ENCODE measurements at places on chromosomes 2 and 18.

GRCh38 chr2:162678551-162678950, 160.0 kb downstream of the KCNH7 start:
- no peak for DNase-seq

- no peak for DNase-seq
Measured at GRCh38 chr2:1936427-1936980, 192.2 kb upstream of the PXDN start.

DNA sequence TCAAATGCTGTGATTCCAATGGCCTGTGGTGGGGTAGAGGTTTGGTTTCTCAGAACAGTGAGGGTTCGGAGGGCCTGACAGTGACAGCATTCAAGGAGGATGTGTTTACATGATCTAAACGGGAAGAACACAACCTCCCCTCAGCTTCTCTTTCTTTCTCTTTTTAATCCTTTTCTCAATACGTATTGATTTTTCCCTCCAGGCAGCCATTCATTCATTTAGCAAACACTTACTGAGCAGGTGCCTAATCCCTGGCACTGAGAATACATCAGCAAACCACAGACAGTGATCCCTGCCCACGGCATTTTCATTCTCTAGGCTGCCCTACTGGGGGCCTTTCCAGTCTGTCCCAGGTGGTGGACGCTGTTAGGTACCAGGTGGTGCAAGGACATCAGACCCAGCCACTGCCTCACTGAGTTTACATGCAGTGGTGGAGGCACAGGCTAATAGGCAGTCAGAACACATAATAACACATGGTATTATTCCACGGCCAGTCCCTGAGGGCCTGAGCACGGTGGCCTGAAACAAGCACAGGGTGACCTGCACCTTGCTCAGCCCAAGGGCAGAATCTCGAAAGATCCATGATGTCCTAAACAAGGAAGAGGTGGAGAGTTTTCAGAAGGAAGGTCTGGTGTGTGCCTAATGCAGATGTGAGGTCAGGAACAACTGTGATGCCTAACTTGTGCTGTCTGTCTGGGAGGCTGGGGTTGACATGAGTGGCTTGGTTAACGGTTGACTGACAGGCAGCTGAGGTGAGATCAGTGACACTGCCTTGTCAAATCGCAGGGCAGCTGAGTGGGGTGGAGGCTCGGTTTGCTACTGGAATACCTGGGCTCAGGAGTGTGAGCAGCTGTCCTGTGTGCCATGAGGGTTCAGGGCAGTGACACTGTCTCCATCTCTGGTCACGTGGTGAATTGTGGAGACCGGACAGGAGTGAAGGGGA, 785.5 kb upstream of the HS6ST1 start:
- no peak for DNase-seq

DNA sequence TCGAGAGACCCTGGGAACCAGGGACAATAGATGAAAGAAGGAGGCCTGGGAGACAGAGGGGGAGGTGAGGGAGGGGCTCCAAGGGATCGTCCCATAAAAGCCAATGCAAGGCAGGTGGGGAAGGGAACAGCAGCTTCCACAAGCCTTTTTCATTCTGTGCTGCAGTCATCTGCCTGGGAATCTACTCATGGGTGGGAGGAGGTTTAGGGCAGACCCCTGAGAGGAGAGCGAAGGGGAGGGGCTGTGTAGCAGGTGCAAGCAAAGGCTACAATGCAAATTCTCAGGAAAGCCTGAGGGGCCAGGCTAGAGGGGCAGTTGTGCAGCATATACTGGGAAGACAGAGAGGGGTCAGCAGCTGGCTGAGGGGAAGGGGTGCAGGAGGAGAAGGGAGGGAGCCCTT, 135.4 kb downstream of the SETBP1 start:
- DNase-seq: no peak

DNA sequence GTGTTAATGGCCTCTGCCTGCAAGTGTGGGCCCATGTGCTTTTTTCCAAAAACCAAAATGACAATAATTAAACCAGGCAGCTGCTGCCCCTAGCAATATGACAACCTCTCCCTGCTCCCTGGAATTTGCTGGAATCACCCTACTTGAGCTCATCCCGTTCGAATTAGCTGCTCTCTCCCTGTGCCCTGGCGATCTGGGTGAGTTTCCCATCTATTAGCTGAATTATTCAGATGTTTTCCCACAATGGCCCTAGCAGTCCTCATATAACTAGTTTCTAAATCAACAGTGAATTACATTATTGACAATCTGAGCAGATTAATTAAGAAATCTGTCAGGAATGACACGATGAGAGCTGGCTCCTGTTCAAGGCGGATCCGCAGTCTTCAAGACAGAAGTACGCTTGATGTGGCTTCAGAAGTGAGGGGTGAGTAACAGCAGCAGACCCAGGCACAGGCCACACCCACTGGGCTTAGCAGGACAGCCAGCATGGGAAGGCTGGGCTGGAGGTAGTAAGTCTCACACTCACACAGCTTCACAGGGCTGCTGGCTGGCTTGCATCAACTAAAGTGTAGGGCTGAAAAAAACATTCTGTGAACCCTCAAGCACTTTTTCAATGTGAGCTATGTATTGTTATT, 366.2 kb upstream of the ID2 start:
- no peak for DNase-seq

GRCh38 chr2:199455545-199456382, 2.0 kb downstream of the SATB2 start:
- no peak for DNase-seq

DNA sequence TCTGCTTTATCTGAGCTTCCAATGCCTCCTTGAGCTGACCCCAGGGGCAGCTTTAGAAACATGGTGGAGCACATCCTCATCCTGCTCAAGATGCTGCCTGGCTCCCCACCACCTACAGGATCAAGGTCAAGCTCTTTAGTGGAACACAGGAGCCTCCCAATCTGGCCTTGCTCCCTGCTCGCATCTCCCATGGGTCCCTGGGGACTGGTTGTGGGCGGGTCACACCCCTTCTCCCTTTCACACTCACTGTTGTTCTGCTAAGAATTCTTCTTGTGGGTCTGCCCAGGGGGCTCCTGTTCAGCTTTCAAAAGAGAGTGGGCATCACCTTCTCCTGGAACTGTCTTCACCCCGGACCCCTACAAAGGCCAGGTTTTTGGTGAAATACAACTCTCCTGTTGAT, 8.4 kb upstream of the NT5DC4 start:
- no peak for DNase-seq

DNA sequence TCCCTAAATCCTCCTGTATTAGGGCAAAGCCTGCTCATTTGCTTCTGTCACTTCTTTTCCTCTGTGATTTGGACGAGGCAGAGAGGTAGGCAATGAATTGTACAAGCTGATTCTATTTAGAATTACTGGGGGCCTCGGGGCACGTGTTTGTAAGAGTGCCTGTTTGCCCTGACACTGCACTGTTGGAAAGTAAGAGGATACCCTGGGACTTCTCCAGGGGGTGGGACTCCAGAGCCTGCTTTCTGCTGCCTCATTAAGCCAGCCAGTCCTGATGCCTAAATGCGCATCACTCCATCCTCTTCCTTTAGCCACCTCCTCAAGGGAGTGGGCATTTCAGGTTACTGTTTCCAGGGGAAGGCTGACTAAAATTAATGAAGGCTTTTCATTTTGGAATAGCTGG, 134.3 kb downstream of the TDRD15 start:
- DNase-seq: no peak

DNA sequence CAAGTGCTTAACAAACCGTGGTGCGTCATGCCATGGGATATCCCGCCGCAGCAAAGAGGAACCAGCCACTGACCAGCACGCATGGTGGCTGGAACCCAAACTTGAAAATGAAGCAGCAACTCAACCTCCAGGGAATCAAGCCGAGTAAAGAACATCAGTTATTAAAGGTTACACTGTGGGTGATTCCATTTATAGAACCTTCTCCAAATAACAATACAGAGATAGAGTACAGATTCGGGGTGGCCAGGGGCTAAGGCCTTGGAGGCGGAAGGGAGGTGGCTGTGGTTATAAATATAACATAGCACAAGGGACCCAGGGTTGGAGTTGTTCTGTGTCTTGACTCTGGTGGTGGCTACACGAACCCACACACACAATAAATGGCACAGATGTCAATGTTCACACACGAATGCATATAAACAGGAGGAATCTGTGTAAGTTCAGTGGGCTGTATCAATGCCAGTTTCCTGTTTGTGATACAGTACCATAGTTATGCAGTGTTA, 123.1 kb downstream of the EIPR1 start:
- DNase-seq: no peak

DNA sequence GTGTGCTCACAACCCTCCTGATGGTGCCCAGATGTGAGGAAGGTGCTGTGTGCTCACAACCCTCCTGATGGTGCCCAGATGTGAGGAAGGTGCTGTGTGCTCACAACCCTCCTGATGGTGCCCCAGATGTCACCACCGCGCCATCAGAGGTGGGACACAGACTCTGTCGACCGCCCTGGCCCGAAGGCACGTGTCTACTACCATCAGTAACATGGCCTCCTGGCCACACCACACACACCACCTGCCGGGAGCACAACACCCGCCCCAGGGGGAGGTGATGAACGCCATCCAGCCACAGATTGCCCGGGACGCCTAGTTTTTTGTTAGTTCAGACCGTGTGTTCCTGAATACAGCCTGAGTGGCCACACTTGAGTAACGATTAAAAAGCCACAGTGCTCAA, 24.5 kb downstream of the HDAC4 start:
- DNase-seq: no peak

GRCh38 chr18:66316701-66317100, 287.2 kb downstream of the CDH19 start:
- DNase-seq: no peak

GRCh38 chr2:41723526-41723925, 324.3 kb upstream of the PKDCC start:
- DNase-seq: no peak

DNA sequence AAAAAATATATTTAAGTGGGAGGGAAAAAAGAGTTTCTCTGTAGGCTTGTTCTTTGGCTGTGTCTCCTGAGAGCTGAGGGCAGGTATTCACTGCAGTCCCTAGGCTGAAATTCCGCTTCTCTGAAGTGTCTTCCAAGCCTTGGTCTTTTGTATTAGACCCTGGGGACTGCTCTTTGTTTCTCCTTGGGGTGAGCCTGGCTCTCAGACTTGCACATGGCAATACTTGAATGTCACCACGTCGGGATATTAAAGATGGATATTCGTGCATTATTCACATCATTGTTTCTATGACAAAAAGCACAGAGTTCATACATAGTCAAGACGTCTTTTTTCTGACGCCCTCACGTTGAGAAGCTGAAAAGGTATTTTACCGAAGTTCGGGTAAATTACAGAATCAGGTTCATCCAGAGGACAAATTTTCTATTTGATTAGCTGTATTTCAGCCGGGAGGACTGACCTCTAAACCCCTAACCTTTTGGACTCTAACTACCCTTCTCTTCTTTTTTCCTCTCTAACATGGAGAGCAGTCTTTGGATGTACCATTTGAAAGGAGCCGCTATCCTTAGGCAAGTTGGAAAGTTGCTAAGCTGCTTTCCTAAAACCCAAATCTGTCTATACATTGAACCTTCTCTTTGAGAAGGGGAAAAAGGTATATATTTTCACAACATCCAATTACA, 2.4 kb upstream of the HOXD3 start:
- no peak for DNase-seq

- no peak for DNase-seq
Measured at GRCh38 chr2:235958221-235958930, 209.8 kb downstream of the GBX2 start.

DNA sequence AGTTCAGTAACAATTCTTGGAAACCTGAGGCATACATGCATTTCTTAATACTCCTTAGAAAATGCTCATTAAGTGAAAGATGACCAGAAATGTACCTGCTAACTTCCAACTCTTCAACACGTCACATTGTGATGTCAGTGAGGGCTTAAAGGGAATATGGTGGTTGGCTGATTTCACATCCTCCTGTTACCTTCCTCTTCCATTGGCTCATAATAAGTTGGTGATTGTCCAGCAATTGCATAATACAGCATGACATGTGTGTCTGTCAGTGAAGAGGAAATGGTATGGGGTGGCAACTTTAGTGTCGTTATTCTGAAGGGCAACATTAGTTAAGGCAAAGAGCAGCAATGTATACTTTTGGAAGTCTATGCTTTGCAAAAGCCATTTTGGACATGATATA, 26.0 kb downstream of the PLEK start:
- no peak for DNase-seq

DNA sequence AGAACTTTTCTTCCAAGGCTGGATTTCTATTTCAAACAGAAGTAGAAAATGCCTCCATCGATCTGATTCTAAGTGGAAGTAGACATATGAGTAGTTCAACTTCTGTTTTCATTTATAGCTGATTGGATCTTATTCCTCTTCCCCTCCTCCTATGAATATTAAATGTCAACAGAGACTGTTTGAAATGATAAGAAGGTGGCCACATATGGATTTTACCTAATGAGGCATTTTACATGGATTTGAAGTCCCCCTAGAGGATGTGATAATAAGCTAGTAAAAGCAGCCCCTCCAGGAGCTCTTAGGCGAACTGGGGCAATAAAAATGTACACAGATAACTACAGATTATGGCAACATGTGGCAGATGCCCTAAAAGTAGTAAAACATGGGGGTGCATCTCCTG, 71.0 kb downstream of the UPP2 start:
- no peak for DNase-seq

DNA sequence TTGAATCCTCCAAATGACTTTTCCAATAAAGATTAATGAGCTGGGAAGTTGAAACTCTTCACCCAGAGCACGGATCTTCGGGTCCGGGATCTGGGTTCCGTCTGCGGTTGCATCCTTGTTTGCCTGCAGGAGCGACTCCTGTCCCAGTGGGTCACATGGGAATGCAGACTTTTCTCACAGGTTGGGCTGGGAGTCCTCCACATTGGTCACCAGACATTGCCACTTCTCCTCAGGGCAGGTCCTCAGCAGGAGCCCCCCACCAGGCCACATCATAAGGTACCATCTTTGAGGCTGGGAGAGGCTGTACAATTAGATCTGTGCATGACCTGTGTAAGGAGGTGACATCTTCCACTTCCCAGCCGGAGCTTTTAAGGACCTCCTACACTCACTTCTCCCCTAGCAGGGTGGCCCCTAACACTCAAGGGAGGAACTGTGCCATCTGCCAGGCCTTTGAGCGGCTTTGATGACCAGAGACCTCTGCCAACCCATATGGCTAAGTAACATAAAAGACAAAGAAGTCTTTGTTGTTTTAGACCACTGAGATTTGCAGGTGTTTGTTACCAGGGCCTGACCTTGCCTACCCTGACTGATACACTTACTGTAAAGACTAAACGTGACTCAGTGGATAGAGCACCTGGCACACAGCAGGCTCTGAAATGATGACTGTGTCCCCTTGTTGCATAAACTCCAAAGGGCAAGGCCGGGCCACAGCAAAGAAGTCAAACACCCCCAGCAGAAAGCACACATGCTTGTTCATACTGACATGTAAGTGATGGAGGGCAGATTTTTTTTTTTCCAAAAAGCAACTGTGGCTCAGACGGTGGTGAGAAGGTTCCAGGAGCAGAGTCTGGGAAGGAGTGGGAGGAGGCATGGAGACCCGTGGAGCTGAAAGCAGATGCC, 7.9 kb upstream of the TEX51 start:
- DNase-seq: no peak

GRCh38 chr18:77151772-77152520, 19.4 kb upstream of the MBP start:
- no peak for DNase-seq

- DNase-seq: no peak
Measured at GRCh38 chr2:181458871-181459270, 1.7 kb downstream of the ITGA4 start.
